Left renal cortex interstitium (tissue), 4 donors: ENCODE measurements at places on chromosomes 13 and 19.

GRCh38 chr19:18951721-18952281 lies 10.8 kb upstream of the HOMER3 start:
- no peak for DNase-seq

- no peak for DNase-seq
Observed at GRCh38 chr19:50332244-50333038, 3.3 kb upstream of the KCNC3 start.

DNA sequence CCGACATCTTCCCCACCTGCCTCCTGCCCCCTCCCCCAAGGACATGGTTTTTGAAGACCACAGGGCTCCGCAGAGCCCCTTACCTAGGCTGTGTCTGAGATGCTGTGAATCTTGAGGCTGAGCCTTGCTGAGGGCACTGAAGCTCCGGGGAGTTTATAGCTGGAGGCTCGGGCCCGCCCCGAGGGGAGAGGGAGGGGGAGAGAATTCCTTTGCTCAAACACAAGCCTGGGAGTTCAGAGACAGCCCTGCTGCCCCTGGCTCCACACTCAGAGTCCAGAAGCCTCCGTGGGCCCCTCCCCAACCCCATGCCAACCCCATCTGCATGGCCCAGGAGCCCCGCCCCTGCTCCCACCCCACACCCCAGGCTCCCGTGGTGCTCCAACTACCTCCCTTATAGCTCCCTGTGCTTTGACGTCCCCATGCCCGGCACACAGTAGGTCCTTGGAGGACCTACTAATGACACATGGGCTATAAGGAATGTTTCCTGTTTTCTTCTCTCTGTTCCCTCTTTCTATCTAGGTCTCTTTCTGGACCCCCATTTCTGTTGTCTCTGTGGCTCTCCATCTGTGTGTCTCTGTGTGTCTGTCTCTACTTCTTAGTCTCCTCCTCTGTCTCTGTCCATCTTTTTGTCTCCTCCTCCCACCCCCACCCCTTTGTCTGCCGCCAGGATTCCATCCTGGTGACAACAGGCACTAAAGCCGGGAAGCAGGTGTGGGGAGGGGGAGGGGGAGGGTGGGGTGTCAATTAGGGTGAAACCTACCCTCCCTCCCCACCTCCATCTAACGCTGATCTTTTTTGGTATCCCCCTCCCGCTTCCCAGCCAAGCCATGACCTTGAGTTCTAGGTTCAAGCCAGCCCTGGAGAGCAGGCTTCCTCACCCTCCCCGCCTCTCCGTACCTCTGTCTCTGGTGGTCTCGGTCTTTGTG lies at the start of gene TNNT1:
TNNT1 (minus strand) TSS at position 129 of the 926 bp plus-strand sequence. CDS start 2,049 bp downstream, outside the sequence.
- no peak for DNase-seq

DNA sequence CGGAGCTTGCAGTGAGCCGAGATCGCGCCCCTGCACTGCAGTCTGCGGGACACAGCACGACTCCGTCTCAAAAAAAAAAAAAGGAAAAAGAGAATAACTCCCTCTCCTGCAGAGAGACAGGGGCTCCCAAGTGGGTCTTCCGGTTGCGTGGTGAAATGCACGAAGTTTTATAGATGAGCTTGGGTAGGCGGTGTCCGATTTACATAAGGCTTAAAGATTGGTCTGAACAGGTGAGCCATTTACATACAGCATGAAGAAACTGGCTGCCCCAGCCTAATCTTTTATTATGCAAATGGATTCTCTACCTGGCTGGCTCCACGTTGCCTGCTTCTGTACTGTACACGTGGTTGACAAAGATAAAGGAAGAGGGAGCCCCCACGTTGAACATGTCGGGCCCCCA lies 19.5 kb downstream of the ADGRE2 start:
- DNase-seq = no peak

DNA sequence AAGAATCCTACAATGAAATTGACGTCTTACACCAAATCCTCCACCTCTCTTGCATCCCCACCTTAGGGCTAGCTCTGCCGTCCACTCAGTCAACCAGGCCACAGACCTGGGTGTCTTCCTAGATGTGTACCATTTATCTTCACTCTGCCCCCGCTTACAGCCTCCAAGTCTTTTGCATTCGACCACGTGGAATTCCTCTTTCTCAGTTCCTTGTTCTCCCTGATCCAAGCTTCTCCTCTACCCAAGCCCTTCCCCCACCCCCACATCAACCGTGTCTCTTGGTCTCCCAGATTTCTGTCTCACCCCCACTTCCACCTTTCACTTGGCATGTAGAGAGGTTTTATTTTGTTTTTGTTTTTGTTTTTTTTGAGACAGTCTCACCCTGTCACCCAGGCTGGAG lies 1.2 kb upstream of the DMWD start:
- DNase-seq = no peak

DNA sequence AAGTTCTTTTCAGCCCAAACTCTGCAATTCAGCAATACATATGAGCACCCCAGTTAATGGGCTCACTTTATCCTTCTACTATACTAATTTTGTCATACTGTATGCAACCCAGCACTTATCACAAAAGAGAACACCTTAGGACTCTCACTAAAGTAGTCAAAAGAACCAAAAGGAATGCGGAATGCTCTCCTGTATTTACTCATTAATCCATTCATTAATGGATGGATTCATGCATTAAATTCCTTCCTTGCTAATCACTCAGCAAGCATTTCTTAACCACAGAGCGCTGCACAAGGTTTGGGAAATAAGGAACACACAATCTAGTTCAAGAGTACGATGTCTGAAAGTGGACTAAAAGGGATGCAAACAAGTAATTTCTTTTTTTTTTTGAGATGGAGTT lies 12.8 kb upstream of the DOCK9 start:
- DNase-seq = no peak

- DNase-seq = no peak
Observed at GRCh38 chr19:33389421-33390100, 16.1 kb downstream of the CEBPG start.

DNA sequence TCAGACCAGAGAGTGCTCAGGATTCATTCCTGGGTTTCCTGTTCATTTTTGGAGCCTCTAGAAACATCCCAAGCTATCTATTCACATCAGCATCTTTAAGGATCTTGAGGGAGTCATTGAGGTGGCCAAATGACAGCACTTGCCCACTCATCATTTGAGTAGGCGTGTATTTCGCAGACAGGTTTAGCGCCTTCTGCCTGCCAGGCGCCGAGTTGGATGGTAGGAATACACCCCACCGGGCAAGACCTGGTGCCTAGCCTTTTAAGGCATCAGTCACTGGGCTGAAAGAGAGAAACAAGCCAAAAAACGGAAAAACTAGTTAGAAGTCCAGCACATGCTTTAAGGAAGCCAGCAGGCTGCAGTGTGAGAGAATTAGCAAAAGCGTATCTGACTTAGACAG lies 33.8 kb downstream of the PEX11G start:
- no peak for DNase-seq

- DNase-seq = no peak
Observed at GRCh38 chr13:113369189-113369588, 5.3 kb upstream of the GRTP1 start.

- DNase-seq = no peak
Observed at GRCh38 chr13:112822851-112823250, 133.0 kb downstream of the ATP11A start.

DNA sequence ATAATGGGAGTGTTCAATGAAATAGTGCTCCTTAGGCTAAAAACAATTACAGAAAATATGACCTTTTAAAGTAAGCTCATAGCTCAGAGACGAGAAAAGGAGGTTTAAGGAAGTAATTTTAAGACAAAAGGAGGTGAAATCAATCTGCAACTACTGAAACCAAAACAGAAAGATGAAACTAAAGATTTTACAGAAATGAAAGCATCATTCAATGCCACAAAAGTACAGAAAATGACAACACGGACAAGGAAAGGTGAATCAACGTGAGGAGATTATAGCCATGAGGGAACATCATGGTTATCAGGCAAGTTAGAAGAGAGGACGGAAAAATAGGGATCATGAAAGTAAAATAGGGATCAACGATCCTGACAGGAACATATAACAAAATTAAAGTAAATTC lies 745.2 kb downstream of the PCDH17 start:
- DNase-seq = no peak

GRCh38 chr13:43333176-43333575 lies 309.8 kb downstream of the DNAJC15 start:
- DNase-seq = no peak
